ENCODE measurements at places on chromosomes 1 and 21.

GRCh38 chr1:59223198-59223597 is 73.7 kb upstream of the FGGY start:
- no peak for DNase-seq

DNA sequence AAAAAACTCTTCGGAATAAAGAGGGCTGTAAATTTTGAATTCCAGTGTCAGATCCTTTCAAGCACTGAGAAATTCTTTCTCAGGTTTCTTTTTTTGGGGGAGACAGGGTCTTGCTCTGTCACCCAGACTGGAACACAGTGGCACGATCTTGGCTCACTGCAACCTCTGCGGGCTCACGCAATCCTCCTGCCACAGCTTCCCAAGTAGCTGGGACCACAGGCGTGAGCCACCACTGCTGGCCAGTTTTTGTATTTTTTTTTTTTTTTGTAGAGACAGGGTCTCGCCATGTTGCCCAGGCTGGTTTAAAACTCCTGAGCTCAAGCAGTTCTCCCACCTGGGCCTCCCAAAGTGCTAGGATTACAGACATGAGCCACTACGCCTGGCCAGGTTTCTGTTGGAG is 34.8 kb upstream of the EPHA8 start:
- no peak for DNase-seq

DNA sequence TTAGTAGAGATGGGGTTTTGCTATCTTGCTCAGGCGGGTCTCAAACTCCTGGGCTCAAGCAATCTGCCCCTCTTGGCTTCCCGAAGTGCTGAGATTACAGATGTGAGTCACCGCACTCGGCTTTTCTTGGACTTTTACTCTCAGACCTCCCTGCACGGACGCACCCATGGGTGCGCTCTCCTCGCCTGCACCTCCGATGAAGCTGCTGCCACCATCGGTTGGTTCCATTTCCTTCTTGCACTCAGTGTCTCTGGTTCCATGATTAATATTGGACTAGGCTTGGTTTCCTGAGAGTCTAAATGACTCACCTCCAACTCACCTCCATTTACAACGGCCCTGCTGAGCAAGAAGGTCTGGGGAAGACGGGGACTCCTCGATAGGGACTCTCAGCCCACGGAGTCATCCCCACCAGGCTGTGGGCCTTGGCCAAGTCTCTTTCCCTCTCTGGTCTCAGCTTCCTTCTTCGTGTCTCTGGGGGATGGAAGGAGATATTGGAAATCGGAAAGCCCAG is 6.7 kb upstream of the TNFRSF8 start:
- DNase-seq: no peak

DNA sequence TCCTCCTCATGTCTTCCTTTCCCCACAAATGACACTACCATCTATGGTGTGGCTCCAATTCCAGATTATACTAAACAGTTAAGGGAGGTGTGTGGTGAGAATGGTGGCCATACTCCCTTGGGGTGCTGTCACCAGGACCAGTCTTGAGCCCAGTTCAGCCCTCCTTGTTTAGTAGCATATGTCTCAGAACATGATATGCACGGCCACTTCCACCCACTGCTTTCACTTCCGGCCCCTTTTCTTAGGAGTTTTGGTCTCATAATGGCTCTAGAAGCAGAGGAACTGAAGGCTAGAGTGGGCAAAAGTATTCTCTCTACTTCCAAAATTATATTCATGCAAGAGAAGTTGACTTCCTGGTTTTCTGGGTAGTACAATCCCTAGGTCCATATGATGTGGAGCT is 45.3 kb upstream of the CACNA1E start:
- DNase-seq: no peak

DNA sequence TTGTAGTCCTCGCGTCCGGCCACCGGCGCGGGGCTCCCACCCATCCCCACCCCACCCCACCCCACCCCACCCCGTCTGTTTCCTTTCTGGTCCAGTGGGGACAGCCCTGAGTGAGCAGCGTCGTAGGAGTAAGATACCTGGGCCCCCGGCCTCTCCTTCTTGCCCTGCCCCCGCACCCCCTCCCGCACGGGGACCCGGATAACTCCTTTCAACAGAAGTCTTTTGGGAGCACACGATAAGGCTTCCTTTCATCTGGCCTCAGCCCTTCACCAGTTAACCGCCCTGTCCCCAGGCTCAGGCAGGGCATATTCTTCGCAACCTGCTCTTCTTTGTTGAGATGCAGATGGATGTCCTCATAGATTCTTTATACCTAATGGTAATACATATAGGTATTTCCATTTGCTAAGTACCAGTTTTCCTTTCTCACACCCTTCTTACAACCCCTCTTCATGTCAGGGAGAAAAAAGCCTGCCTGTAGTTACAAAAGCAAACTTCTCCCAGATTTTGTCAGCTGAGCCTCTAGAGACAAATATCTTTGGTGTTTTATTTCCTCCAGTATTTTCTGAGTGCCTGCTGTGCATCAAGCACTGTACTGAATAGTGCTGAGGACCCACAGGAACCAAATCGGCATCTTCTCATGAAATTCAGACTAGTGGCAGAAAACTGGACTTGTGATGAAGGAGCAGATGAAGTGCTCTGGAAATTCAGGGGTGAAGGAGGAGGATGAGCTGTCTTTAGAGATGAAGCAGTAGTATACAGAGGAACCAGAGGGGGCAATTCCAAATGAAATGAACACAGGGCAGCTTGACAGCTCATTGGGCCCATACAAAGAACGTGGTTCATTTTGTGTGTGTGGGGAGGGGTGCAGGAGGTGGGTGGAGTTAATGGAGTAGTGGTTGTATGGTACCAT is 33.6 kb downstream of the SLC2A1 start:
- no peak for DNase-seq

DNA sequence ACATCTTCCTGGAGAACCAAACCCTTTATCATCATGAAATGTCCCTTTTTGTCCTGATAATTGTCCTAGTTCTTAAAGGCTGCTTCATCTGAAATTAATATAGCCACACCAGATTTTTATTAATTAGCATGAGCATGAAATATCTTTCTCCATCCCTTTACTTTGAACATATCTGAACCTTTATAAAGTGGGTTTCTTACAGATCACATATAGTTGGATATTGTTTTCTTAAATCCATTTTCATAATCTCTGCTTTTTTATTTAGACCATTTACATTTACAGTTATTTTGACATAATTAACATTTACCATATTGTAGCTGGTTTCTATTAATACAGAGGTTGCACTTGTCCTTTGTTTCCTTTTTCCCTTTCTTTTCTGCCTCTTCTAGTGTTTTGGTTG is 17.2 kb downstream of the SHCBP1L start:
- DNase-seq: no peak

GRCh38 chr1:203663294-203663693 is 36.7 kb downstream of the ATP2B4 start:
- no peak for DNase-seq

DNA sequence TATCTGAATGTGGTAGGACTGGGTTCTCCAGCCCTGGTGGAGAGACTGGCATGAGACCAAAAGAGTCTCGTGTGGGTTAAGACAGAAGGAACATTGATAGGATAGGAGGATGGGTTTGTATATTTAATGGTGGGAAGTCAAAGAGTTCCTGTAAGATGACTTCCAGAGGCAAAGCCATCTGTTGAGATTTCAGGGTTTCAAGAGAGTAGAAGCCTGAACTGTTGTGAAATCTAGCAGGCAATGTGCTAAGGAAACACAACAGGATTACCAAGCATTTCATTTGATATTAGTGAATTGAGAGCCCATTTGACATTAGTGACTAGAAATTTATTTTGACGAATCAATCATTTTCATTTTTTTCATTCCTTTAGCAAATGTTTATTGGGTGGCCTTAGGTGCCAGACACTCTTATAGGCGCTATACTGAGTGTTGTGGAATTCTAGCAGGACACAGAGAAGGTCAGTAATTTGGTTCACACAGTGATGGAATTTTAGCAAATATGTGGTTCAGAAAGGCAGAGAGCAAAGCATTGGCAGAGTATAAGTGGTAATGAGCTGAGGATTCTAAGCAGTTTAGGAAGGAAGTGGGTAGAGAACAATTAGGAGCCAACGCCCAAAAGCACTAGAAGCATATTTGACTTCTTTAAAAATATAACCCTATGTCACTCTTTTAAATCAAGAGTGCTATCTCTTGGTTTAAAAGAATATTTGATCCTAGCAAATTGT is 149.3 kb downstream of the AK5 start:
- DNase-seq: no peak

DNA sequence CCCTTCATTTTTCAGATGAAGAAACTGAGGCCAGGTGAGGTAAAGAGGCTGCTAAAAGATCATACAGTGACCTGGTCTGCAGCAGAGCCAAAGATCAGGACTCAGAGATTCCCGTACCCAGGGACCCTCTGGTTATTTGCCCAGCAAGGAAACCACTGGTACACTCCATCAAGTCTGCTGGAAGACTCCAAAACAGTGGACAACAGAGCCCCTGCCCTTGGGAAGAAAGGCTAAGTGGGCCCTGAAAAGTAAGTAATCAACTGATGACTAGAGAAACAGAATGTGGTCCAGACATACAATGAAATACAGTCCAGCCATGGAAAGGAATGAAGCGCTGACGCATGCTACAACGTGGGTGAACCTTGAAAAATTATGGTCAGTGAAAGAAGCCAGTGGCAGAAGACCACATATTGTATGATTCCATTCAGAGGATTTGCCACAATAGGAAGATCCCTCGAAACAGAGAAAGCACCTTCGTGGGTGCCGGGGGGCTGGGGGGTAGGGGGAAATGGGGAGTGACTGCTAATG is 106.4 kb downstream of the ETS2 start:
- DNase-seq: no peak

GRCh38 chr1:95384567-95384966 is 150.6 kb downstream of the RWDD3 start:
- DNase-seq: no peak

DNA sequence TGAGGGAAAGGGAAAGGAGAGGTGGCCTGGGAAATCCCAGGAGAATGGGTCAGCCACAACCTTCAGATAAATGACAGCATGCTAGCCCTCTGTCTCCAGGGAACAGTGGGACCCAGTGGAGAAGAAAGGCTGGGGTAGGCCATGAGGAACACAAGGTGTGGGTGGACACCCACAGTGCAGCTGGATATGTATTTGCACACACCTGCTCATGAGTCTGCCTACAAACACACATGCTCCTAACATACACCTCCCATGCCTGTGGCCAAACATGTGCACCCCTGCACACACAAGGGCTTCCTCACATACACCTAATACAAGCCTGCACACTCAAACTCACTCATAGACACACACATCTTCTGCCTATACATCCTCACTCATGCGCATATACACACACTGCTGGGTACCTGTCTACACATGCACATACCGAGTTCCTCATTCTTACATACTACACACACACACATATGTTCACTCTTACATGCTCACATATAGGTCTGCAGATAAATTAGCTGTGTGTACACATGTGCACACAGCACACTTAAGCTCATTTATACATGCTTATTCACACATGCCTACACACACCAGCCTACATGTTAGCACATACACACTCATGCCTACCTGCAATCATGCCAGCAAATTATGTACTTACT is 3.6 kb downstream of the C1orf216 start:
- DNase-seq: no peak

- peak; percentile 30 for DNase-seq
These were observed 61.1 kb downstream of the XCL1 start for GRCh38 chr1:168637350-168637991.

- DNase-seq: no peak
These were observed 4.5 kb downstream of the FBXO6 start for GRCh38 chr1:11668516-11668915.

Data from BE2C (cell line).